HCEC 1CT (cell line): ENCODE measurements at places on chromosomes 4 and X.
A peak's percentile ranks its signal among the peaks of the same experiment; 100 is the strongest.

DNA sequence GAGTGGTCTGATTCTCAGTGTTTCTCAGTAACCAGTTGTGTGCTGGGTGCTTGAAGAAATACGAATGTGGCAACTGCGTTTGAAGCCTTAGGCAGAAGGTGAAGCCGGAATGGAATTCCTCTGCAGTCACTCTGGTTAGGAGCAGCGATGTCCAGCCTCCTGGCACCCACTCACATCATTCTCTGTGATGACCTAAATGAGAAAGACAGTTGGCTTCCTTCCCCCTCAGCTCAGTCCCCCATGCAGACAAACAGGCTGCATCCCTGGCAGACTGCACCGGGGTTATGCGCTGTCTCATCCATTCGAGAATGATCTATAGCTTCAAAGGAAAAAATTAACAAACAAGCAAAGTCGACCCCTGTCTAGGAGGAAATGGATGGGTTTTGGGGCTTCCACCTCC is 170.1 kb upstream of the SCML1 start:
- no peak for DNase-seq

- no peak for DNase-seq
These were observed 389.7 kb downstream of the SPRY1 start for GRCh38 chr4:123786163-123786915.

DNA sequence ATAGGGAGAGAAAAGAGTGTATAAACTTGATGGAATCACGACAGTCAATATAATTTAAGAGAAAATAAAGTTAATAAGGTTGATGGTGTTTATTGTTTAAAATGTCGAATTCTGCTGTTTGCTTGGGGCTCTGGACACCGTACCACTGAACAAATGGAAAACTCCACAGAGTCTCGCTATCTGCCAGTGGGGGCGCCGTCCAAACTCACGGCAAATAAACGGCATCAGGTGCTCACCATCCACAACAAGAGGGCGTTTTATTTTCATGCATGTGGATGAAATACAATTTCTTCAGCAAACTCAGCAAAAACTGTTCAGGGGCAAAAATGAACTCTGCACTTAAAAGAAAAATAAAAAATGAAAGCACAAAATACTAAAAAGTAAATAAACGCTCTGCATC is 46.6 kb upstream of the FAM47C start:
- no peak for DNase-seq

DNA sequence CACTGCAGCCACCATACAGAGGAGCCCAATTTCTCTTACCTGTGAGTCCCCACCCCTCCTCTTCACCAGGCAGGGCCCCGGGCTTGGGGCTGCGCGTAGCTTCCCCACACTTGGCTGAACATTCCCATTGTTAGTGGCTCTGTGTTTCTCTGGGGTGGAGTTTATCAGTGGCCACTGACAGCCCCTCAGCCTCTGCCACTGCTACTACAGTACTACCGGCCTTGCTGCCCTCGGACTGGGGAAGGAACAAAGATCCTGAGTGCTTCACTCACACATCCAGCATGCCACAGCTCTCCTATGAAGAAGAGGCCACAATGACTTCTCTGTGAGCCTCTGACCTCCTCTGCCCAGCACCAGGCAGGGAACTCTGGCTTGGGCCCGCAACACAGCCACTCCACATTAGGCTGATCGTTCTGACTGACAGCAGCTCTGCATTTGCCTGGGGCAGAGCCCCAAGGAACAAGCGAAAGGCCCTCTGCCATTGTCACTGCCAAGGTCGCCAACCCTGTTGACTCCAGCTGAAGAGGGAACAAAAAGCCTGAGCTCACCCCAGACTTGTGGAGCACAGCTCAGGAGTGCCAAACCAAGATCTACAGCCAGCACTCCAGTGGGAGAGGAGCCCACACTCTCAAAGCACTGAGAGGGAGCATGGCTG is 24.0 kb downstream of the ABCB7 start:
- no peak for DNase-seq

DNA sequence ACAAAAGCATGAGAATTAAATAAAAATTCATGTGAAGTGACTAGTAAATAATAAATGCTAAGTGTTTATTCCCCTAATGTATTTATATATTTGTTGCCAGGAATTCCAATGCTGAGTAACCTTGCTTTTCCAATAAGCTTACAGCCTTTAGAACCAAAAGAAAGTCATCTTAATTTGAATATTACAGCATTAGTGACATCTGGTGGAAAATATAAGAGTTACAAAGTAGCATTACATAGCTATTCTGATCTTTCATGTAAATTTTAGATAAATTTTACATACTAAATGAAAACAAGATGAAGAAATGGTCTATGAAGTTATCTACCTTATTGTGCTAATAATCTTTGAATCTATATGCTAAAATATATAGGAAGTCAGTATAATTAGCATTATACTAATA is 10.4 kb downstream of the MAD2L1 start:
- DNase-seq = peak; percentile 39

- DNase-seq = no peak
These were observed 417.9 kb upstream of the AGA start for GRCh38 chr4:177860171-177860570.

DNA sequence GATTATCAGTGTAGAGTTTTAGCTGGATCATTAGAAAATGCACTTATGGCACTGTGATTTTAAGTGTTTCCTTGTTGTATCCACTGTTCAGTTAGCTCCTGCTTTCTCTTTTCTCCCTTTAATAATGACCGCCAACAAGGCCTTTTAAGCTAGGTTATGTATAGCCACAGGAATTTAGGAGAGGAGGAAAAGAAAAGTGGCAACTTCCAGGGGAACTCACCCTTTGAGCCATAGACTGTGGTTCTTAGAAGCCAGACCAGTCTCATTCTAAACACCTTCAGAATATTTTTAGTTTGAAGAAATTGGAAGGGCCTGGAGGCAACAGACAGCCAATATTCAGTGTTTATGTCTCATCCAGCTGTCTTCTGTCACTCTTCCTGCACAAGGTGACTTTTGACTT is 6.1 kb downstream of the FGF2 start:
- DNase-seq = no peak

DNA sequence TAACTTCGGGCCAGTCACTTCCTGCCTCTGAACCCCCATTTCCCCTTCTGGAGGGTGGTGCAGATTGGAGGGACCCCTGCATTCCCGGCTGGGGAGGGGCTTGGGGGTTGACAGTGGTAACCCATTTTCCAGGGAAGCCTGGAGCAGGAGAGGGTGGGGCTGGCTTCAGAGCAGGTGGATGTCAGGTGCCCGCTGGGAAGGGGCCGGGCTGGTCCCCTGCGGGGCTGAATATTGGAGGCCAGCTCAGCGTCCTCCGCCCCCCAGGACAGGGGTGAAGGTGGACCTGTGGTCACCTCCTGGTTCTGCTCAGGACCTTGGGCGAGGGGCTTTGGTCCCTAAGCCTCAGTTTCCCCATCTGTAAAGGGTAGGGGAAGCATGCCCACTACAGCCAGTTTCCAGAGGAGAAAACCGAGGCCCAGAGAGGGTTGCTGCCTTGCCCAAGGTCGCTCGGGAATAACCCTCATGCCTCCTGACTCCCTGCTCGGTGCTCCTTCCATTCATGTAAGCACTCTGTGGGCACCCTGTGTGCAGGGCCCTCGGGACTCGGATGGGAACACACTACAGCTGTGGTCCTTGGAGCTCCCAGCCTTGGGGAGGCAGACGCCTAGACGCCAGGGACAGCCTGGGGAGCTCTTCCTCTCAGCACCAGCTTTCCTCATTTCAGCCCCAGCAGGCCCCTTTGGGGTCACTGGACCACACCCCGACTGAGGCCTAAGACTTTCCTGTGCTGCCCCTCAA is 683 bp downstream of the MAN2B2 start:
- no peak for DNase-seq

- DNase-seq = peak; percentile 4
These were observed 102.9 kb downstream of the GRXCR1 start for GRCh38 chr4:42995343-42995944.

DNA sequence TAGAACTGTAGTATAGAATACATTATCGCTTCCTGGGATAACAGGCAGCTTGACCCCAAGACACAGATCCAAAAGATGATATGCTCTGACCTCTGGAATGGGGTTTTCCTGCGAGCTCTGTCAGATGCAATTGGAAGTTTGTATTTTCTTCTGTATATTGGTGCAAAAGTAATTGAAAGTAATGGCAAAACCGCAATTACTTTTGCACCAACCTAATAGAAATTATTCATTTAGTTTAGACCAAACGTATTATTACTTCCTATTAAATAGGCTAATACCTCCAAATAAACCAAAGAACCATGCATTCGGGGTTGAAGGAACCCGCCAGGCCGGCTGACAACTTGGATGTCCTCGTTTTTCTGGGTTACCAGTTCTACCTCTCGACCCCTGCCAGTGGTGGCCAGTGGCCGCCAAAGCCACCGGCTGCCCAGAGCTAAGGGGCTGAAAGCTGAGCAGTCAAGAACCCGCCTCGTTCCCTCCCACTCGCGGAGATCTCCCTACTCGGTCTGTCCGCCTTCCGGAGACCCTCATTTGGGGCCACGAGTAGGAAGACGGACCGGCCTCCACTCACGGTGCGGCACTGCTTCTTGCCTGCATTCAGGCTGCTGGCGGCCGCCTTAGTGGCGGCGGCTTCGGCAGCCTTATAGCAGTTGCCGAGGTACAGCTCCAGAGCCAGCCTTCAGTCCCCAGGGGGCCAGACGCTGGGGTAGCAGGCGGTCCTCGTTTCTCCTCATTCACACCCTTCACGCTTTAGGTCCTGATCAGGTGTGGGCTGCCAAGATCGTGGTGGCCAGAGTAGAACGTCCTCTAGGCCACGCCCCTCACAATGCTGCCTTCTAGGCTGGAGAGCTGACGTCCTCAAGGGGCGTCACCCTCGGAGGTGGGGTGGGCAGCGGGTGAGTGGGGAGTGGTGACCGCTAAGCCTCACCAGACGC is 121.9 kb downstream of the RBMX2 start:
- no peak for DNase-seq

DNA sequence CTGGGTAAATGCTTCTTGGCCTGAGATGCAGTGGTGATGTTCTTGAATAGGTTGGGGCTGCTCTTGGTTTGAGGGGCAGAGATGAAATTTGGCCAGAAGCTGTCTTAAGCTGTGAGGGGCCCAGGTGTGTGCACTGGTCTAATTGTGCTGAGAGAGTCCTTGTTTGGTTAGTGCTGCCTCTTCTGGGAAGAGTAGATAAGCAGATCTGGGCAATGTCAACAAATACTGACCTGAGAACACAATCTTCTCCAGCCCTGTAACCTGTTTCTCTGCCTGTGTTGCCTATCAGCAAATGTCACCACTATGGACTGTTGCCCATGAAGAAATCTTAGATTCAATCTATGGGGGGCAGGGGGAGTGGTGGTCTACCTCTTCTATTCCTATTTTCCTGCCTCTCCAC is 17.2 kb upstream of the USP27X start:
- no peak for DNase-seq

DNA sequence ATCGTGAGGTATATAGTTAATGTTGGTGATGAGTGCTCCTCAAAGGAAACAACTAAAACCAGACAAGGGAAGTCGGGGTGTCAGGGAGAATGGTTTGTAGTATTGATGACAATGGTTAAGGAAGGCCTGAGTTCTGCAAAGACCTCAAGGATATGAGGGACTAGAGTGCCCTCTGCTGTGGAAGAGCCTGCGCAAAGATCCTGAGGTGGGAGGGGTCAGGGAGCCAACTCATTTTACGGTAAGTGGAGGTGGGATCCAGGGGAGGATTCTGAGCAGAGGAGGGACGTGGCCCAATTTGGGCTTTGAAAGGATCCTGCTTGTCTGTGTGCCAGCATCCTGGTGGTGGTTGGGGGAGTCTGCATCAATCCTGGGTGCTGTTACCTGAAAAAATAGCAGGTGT is 11.3 kb downstream of the UBA1 start:
- no peak for DNase-seq

DNA sequence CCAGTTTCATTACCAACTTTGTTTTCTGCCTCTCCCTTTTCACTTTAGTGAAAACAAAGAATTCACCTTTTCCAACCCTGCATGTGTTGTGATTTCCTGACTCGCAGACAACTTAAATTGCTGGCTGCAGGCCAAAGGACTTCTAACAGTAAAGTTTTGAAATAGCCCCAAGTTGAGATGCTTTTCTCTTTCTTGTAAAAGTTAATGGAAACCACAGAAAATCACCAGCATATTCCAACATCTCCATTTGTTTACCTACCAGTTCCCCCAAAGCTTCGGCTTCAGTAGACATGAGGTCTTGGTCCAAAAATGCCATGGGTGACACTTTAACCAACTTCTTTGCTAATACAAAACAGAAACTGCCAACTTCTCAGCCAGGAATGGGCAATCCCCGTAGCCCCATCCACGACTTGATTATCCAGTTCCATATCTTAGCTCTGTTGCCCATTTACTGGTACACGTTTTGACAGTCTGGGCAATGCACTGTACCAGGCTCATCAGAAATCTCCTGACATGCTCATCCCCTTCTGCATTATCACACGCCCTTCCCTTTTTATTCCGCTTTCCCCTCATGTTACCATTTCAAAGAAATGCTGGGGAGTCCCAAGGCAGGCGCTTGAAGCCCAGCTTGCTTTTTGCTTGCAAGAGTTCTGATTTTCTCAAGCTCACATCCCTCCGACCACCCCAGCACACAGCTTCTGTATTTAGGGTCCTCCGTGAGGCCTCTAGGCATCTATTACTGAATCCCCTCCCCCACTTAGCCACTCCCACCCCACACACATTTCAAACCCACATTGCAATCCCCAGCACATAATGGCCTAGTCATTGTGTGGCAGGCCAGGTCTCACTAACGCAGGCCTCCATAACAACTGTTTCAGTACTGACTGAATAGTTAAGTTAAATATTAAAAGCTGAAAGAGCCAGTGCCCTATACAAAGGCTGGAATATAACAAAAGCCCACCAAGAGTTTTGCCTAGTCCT is 137.9 kb upstream of the S100G start:
- no peak for DNase-seq

DNA sequence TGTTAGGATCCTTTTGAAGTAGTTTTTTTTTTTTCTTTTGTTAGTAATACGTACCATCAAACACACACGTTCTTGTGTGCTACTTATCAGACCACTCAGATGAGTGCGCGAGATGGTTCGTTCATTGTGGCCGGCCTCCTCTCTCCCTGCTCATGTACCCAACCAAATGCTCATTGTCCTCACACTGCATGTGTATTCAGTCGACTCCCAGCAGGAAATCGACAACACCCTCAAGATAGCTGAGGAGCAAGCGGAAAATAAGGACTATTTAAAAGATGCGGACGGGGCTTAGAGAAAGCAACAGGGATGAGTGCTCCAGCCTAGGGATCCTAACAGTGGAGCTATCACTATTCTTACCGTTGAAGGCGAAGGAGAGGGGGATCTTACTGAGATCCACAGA is 72.9 kb upstream of the GUCY1A1 start:
- DNase-seq = no peak

GRCh38 chr4:37767546-37767945 is 58.9 kb upstream of the PGM2 start:
- no peak for DNase-seq

GRCh38 chr4:69828828-69829227 is 31.1 kb downstream of the SULT1E1 start:
- DNase-seq = no peak

- no peak for DNase-seq
These were observed 40.9 kb downstream of the MOB1B start for GRCh38 chr4:70943114-70943513.

GRCh38 chr4:100782356-100782755 is 264.5 kb upstream of the EMCN start:
- no peak for DNase-seq
